ENCODE measurements at places on chromosomes 11 and 22.

- no peak for DNase-seq
Observed at GRCh38 chr11:96342014-96342960, 708 bp downstream of the MAML2 start.

DNA sequence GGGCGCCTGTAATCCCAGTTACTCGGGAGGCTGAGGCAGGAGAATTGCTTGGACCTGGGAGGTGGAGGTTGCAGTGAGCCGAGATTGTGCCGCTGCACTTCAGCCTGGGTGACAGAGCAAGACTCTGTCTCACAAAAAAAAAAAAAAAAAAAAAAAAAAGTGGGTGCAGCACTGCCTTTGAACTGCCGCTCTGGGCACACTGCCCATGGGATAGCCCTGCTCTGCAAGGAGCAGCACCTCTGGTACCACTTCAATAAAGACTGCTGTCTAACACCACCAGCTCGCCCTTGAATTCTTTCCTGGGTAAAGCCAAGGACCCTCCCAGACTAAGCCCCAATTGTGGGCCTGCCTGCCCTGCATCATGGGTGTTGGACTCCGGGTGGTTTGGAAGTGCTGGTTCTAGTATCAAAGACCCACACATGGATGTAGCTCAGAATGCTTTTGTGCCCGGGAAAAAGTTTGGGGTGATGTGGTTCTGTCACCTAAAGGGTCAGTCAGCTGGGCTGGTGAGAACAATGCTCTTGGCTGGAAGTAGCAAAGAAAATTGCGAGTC is 444.3 kb downstream of the TBC1D22A start:
- no peak for DNase-seq

DNA sequence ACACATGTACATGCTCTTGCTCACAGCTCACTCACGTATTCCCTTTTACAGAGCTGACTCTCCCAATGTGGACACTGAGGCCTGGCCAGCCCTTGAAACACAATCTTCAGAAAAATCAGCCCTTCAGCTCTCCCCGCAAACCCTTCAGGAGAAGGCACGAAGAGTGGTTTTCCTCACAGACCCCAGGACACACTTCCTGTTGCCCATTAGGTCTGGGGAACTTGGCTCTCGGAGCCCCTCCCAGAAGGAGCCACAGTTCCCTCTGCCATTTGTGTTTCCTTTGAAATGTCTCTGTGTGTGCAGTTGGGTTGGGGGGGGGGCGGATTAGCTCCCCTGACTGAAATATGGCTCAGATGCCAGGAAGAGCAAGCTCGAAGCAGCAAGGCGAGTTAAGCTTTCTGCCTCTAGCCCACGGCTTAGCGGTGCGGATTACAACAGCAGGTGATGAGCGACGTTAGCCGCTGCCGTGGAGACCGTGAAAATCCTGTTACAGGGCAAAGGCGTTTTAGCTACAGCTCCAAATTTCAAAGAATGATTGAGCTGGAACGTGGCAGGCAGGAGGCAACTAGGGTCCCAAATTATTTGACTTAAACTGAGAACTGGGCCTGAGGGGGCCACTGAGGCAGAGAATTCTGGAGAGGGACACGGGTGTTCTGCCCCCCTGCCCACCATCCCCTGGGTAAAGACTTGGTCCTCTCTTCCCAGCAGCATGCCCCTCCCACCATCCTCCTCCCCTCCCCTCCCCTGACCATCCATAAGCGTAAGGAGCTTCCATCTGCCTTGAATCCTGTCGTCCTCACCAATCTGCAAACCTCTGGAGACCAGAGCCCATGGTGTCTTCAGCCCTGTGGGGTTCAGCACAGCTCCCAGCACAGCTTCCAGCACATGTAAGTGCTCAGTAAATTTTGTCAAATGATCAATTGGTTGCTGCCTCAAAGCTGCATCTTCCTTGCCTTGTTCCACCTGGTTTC is 598.6 kb downstream of the BUD13 start:
- DNase-seq, result no peak

DNA sequence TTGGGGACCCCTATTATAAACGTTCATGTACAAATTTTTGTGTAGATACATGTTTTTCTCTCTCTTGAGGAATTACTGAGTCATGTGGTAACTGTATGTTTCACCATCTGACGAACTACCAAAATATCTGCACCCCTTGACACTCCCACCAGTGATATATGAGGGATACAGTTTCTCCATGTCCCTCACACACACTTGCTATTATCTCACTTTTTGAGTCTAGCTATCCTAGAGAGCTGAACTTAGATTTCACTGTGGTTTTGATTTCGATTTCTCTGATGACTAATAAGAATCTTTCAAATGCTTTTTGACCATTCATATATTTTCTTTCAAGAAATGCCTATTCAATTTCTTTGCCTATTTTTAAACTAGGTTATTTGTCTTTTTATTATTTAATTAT is 200.2 kb downstream of the PGR start:
- DNase-seq, result no peak

DNA sequence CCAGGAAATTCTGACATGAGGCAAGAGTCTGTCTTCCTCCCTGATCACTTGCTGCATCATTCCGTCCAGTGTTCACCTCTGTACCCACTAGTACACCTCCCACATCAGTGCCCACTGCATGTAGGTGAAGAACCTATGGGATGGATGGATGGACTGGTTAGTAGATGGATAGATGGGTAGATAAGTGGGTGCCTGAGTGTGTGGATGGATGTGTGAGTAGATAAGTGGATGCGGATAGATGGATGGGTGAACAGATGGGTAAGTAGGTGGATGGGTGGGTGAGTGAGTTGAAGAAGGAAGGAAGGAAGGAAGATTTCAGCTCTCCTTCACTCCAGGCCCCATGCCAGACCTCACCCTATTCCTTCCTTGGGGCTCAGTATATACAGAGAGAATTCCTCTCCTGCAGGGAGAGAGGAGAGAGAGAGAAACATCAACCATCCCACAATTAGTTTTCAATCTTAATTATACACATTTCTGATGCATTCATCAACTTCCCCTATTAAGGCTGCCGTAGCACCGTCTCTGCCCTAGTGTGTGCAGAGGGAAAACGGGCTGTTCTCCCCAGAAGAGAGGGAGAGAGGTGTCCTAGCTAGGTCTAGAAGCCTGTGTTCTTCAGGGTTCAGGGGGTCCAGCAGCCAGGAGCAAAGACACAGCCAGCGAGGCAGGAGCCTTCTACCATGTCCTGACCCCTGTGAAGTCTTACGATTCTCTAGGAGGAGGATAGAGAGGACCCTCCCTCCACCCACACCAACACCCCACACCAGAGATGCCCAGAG is 125.3 kb downstream of the BUD13 start:
- no peak for DNase-seq

DNA sequence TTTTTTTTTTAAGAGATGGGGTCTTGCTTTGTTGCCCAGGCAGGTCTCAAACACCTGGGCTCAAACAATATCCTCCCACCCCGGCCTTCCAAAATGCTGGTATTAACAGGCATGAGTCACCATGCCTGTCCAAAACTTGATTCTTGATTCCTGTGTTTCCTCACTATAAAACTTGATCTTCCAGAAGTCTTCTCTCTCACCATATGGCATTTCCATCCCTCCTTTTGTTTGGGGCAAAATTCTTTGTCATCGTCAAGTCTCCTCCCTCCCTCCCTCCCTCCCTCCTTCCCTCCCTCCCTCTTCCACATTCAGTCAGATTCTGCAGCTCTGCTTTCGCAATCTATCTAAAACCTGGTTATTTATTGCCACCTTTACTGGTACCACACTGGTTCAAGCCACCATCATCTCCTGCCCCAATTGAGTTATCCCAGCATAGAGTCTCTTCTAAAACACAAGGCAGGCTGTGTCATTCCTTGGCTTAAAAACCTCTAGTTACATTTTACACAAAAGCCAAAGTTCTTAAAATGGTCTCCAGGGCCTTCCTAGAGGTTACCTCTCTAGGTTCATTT is 65.0 kb upstream of the HORMAD2 start:
- DNase-seq, result no peak

DNA sequence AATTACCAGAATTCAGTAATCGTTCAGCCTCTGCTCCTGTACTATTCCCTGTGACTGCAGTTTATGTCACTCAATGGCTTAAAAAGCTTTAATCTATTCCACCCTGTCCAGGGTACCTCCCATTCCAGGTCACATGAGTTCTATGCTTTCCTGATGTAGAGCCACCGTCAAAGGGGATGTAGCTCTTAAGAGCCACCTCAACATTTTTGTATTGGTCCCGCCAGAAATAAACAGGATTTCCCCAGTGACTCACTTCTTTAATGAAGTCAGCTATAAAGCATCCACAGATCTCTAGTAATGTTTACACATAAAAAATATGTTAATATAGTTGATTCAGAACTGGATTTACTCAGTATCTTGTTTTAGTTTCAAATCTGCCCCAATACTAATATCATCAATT is 1.3 kb upstream of the OR8D1 start:
- no peak for DNase-seq

GRCh38 chr11:69915501-69916250 is 96.5 kb upstream of the FGF3 start:
- DNase-seq, result no peak

- DNase-seq, result no peak
Observed at GRCh38 chr22:49785841-49786471, 41.7 kb downstream of the BRD1 start.

GRCh38 chr11:120527111-120527761 is 15.7 kb downstream of the GRIK4 start:
- DNase-seq, result no peak

- no peak for DNase-seq
Observed at GRCh38 chr11:115241899-115242298, 262.3 kb downstream of the CADM1 start.

GRCh38 chr11:26027887-26028286 is 304.0 kb upstream of the ANO3 start:
- DNase-seq, result no peak

GRCh38 chr22:20781272-20781990 is 7.5 kb downstream of the SERPIND1 start:
- no peak for DNase-seq

- no peak for DNase-seq
Observed at GRCh38 chr11:128146926-128147605, 440.3 kb downstream of the ETS1 start.

- DNase-seq, result no peak
Observed at GRCh38 chr22:41094041-41094593, 1.7 kb downstream of the EP300 start.

DNA sequence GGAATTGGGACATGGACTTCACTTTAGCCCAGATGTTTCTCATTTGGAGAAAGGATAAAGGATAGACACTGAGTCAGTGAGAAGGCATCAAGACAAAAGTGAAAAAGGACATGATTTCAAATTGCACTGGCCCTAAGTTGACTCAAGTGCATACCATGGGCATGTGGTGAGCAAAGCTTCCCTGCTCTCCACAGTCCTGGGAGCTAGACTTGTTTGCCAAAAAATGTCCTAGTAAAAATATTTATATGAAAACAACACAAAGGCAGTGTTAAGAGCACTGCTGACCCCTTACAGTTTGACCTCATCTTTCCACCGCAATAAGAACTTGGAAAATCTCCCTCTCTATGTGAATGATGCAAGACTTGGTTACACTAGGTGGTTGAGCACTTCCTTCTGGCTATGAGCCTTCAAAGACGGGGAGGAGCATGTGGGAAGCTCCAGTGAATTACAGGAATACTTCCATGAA is 46.5 kb upstream of the FIBIN start:
- no peak for DNase-seq

DNA sequence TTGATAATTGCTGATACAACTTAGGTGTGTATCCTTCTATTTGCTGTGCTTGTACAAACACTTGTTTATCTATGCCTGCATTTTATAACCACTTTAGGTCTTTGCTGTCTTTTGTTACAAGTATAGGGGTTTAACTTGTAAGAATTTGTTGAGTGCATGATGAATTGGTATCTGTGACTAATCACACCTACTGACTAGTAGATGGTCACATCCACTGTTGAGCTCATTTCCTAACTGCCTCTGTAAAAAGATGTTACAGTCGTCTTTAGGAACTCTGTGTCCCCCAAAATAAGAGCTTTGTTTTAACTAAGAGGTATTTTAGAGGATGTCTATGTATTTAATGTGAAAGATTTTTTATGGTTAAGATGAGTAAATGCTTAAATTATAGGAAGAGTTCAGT is 60.5 kb downstream of the HIPK3 start:
- no peak for DNase-seq

GRCh38 chr11:57406337-57406904 is 16.0 kb upstream of the PRG2 start:
- DNase-seq, result no peak

GRCh38 chr22:17245341-17245740 is 26.1 kb upstream of the ADA2 start:
- no peak for DNase-seq
